ENCODE measurements at places on chromosomes 11 and 22. TPM values are rescaled to one million over a fixed set of nuclear protein-coding genes. Genes with fewer than 3 reads are reported as not detected.

Gene OR4A16
- total RNA-seq: not detected

Gene RIC3
- 10.2 TPM for total RNA-seq

Gene BIK
- total RNA-seq: 2.7 TPM

Gene TANGO2
- 20.7 TPM for total RNA-seq

DNA sequence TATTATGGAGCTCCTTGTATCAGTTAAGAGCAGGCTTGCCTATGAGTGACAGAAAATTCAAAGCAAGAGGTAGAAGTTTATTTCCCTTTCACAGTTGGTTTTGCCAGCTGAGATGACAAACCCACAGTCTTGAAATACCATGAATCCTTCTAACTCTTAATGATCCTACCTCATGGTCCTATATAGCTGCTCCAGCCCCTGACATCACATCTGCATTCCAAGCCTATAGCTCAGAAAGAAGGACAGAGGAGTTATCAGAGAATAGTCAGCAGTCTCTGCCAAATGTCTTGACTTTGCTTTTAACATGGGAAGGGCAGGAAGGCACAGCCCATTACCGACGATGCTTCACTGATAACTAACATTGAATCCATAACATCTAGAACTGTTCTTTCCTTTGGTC lies 76.2 kb downstream of the APIP start:
- no peaks in the 10 kb centered on the region for H3K27me3 ChIP-seq
- H3K4me1 ChIP-seq: no peaks in the 10 kb centered on the region
- DNase-seq: no peak
- H3K27ac ChIP-seq: no peak overlapping the region
- no peak overlapping the region for H3K4me3 ChIP-seq

DNA sequence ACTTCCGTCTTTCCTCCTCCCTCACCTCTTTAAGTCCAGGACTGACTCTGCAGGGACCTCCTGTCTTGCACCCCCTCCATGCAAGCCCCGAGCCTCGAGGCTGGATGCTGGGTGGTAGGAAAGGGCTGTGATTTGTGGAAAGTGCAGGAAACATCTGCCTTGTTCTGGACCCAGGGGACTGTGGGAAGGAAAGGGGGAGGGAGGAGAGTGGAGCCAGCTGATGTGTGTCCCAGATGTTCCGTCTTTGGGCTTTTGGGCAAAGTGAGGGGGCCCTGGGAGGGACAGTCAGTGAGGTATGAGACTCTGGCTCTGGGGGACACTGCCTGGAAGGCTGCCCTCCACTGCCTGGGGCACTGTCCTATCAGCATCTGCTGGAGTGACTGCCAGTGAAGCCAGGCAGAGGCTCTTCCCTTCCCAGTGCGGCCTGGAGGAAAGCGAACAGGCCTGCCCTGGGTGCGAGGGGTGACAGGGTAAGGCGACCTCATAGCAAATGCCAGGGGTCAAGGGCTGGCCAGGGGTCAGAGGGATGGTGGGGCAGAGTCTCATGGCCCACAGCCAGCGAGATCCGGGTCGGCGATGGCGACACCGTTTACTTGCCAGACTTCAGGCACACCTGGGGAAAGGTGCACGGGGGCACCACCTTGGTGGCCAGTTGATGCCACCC lies 1.7 kb downstream of the MRGPRD start:
- no peak for DNase-seq
- no peaks in the 10 kb centered on the region for H3K4me1 ChIP-seq
- H3K27me3 ChIP-seq: no peaks in the 10 kb centered on the region
- no peak overlapping the region for H3K27ac ChIP-seq
- H3K4me3 ChIP-seq: no peak overlapping the region

GRCh38 chr11:86571273-86571948 lies 101.0 kb downstream of the ME3 start:
- peak; percentile 22 for DNase-seq
- no peaks in the 10 kb centered on the region for H3K36me3 ChIP-seq
- H3K27ac ChIP-seq: no peak overlapping the region
- no peaks in the 10 kb centered on the region for H3K27me3 ChIP-seq
- H3K4me1 ChIP-seq: peaks cover 3% of the 10 kb centered on the region

- H3K27ac ChIP-seq: no peak overlapping the region
- no peaks in the 10 kb centered on the region for H3K36me3 ChIP-seq
- H3K4me1 ChIP-seq: peaks cover 26% of the 10 kb centered on the region
These were observed 2.9 kb downstream of the MICAL2 start for GRCh38 chr11:12113294-12113693.

- no peak for DNase-seq
- no peaks in the 10 kb centered on the region for H3K36me3 ChIP-seq
- H3K27me3 ChIP-seq: no peaks in the 10 kb centered on the region
- H3K4me1 ChIP-seq: no peaks in the 10 kb centered on the region
- no peak overlapping the region for H3K27ac ChIP-seq
These were observed 162.6 kb downstream of the FEZ1 start for GRCh38 chr11:125333354-125334073.

DNA sequence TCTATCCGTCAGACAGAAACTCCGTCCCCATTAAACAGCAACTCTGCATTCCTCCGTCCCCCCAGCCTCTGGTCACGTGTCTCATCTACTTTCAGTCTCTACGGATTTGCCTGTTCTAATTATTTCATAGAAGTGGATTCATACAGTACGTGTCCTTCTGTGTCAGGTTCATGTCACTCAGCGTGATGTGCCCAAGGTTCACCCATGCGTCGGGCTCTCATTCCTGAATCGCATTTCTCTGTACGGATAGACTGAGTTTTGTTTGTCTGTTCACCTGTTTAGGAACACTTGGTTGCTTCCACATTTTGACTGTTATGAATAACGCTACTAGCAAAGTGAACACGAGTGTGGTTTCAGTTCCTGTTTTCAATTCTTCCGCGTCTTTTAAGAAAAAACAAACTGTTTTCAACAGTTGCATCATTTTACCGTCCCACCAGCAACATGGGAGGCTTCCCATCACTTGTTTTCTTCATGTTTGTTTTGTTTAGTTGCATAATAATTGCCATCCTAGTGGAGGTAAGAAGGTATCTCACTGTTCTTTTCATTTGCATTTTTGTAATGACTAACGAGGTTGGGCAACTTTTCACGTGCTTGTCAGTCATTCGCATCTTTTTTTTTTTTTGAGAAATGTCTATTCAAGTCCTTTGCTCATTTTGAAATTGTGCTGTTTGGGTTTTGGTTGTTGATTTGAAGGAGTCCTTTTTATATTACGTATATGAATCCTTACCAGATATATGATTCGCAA lies 8.9 kb upstream of the NLRP6 start:
- peak overlapping the region; percentile 24 for H3K4me3 ChIP-seq
- DNase-seq: peak; percentile 41
- H3K27ac ChIP-seq: no peak overlapping the region

- no peaks in the 10 kb centered on the region for H3K4me1 ChIP-seq
- H3K27ac ChIP-seq: no peak overlapping the region
- H3K4me3 ChIP-seq: no peak overlapping the region
- H3K36me3 ChIP-seq: no peaks in the 10 kb centered on the region
- DNase-seq: no peak
These were observed 29.0 kb downstream of the ANKRD42 start for GRCh38 chr11:83222499-83222898.

GRCh38 chr11:107605061-107606006 lies 14.4 kb downstream of the ELMOD1 start:
- H3K27ac ChIP-seq: no peak overlapping the region
- H3K4me3 ChIP-seq: no peak overlapping the region
- peaks cover 6% of the 10 kb centered on the region for H3K27me3 ChIP-seq

Data from lung (tissue), 17 donors.